ENCODE measurements at places on chromosomes 11 and 22.

DNA sequence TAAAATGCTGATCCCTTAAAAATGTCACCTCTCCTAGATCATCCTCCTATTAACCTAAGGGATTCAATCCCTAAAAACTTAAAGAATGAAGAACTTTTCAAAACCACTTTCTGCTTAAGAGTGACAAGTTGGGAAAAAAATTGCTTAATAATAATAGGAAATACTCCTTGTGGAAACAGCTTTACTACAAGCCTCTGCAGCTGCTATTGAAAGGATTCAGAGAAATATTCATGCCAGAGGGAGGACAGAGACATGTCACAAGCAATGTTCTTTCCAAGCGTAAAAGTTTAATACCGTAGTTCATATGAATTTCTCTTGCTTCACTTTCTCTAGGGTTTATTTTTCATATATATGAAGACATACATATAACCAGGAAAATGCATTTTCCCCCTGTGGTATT lies 98.2 kb downstream of the ARHGAP20 start:
- DNase-seq, result no peak

- DNase-seq, result no peak
These were observed 901.4 kb upstream of the API5 start for GRCh38 chr11:42410251-42410955.

DNA sequence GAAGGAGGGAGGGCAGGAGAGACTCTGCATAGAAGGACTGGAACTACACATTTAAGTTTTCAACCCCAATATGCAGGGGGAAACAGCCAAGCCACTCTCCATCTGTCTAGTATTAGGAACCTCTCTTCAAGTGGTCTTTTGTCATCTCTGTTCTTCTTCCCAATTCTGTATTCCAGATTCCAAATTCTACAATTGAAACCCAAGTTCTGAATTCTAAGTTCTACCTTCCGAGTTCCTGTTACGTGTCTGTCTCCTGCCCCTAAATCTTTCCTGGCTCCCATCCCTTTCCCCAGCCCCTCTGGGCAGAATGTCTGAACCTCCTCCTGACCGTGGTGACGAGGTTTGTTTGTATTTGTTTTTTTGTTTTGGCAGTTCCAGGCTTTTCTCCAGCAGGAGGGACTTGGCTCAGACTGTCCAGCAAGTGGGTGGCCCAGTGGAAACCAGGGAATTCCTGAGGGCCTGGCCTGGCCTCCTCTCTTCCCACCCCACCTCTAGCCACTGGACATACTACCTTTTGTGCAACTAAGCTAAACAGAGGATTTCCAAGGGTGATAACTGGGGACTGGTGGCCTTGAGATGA lies 1.6 kb upstream of the THOC5 start:
- DNase-seq, result no peak

- no peak for DNase-seq
These were observed 563.2 kb downstream of the TMEM135 start for GRCh38 chr11:87600938-87601337.

- no peak for DNase-seq
These were observed 2.4 kb downstream of the OR52E1 start for GRCh38 chr11:5071799-5072198.

All from T-cell (primary cell).